AG04450 (cell line): ENCODE measurements at places on chromosomes 5 and 9.

- no peak for DNase-seq
Measured at GRCh38 chr9:26983340-26983739, 22.1 kb downstream of the LRRC19 start.

DNA sequence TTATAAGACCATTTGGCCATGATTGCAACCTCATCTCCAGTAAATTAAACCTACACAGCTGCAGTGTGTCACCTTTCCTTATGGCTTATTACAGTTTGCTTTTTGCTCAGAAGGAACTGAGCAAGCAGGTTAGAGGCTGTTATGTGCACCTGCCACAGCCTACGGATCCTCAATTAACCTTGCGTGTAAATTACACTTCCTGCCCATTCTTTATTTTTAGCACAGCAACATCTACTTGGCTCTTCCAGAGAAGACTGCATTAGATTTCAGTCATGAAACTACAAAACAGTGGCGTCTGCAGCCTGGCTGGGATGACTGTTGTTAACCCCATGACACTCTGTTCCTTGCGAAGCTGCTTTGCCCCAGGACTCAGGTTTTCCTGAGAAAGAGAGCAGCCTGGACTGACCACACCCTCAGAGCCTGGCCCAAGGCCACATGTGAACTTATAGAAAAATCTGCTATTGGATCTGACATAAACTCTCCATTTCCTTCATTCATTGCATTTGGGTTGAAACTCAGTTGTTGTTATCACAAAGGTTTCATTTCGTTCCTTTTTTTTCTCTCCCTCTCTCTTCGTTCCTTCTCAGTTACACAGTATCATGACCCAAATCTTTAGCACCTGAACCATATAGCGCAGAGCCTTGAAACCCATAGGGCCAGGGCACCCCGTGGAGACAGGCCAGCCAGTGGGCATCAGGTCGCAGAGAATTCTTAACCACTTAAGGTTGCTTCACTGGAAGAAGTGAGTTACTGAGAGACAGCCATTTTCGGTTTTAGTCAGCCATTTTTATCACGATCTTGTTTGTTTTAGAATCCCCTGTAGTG is 138.6 kb downstream of the PALM2AKAP2 start:
- DNase-seq: no peak

DNA sequence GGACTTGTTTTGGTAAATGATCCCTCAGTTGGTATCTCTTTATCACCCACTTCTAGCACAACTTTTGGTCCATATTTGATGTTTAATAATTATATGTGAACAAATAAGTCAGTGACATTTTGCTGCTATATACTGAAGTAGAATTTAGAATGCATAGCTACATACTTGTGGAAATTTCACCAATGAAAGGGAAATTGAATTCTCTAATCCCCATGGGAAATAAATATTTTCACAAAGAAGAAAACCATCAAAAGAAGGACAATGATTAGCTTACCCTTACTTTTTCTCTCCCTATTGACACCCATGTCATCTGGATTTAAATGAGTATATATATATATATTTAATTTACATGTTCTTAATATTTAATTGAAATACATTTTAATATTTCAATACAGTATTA is 94.3 kb upstream of the DAB2 start:
- no peak for DNase-seq

DNA sequence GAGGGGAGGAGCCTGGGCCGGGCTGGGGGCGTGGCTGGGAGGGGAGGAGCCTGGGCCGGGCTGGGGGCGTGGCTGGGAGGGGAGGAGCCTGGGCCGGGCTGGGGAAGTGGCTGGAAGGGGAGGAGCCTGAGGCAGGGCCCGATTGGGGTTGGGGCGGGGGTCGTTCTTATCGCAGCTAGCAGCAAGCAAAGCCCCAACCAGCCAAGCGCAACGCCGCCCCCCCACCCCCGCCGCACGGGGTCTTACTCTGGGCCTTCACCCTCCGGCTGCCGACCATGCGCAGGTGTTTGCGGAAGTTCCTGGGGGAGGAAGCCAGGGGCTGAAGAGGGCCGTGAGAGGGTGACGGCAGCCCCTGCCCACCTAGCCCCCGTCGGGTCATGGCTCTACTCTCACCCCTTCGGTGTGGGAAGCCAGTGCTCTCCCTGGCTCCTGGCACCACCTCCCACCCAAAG is 5.0 kb downstream of the NSMF start:
- no peak for DNase-seq

DNA sequence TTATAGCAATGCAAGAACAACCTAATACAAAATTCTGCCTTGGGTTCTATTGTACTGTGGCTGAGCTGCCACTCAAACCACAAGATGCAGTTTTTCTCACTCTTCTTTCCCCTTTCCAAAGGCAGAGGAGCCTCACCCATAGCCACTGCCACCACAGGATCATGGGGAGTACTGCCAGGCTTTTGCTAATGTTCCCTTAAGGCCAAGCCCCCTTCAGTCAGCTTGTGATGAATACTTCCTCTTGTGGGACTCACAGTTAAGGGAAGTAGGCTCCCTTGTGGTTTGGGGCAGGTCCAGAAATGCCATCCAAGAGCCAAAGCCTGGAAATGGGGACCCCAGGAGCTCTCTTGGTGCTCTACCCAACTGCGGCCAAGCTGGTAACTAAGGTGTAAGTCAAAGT is 258.7 kb downstream of the SPATA31D1 start:
- no peak for DNase-seq

GRCh38 chr5:43290726-43291125 is 22.5 kb downstream of the HMGCS1 start:
- no peak for DNase-seq

DNA sequence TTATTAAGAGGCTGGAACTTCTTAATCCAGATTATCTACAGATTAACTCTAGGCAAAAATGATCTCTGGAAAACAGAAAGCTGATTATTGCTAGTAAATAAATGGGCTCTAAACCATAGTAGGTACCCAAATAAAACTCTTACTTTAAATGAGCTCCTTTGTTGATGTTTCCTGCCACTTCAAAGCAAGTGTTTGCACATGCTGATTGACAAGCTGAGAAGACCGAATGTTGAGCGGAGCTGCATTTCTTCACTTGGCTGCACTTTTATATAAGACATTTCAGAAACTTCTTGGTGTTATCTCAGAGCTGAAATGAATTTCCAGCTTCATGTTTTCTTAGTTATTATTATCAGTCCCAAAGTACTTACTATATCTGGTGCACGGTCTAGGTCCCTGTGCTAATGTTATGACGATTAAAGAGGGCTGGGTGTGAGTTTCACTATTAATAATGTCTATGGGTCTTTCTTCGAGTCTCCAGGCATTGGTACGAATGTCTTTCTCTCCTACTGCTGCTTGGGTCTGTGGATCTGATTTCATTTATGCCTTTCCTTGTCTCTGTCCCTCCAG is 58.6 kb upstream of the CTXN3 start:
- DNase-seq: no peak

DNA sequence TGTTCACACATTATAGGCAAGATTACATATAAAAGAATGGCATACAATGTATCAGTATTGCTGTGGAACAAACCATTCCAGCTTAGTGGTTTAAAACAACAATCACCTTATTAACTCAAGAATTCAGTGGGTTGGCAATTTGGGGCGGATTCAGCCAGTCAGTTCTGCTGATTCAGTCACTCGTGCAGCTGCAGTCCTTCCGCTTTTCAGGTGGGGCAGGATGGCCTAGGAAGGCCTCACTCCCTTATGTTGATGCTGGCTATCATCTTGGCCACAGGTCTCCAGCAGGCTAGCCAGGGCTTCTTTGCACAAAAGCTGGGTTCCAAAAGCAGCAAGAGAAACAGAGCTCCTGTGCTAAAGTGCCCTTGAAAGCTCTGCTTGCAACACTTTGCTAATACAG is 150.6 kb downstream of the MCTP1 start:
- DNase-seq: no peak

DNA sequence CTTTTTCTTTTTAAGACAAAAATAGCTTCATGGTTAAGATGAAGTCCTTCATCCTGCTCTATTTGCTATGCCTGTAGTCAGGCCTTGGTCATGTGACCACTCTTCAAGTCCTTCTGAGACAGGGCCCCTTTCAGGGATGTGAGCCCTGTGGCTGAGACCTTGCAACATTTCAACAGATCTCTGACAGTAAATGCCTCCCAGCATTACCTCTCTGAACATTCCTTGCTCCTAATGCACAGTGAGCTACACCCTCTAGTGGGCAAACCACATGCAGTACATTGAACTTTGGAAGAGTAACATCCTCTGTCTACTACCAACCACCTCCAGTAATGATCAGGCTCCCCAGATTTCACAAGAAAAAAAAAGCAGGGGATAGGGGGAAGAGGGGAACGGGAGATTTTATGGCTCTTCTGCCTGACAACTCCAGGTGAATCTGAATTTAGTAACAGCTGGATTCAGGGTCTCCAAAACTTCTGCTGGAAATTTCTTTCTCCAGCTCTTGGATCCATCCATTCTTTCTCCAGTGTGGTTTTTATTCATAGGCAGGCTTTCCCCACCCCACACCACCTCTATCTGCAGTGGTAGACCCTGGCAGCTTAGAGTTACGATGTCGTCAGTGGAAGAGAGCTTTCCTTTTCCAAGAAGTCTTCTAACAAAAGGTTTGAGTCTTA is 8.9 kb upstream of the FBXO38 start:
- DNase-seq: no peak

- DNase-seq: no peak
Measured at GRCh38 chr9:36317766-36318165, 59.5 kb upstream of the GNE start.

DNA sequence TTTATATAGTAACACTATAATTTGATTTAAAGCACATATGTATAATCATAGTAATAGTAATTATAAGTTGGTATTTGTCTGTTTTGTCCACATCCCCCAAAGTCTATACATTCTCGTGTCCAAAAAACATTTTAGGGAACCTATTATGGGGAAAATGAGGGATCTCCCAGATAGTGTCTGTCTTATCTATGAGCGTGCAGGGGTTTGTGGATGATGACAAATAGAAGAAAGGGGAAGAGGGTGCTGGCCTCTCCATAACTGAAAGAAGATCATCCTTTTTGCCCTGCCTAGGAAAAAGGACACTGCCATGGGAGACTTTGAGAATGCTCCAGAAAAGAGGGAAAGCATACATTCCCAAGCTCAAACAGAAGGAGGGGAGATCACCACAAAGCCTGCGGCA is 45.3 kb downstream of the C5orf22 start:
- DNase-seq: no peak

DNA sequence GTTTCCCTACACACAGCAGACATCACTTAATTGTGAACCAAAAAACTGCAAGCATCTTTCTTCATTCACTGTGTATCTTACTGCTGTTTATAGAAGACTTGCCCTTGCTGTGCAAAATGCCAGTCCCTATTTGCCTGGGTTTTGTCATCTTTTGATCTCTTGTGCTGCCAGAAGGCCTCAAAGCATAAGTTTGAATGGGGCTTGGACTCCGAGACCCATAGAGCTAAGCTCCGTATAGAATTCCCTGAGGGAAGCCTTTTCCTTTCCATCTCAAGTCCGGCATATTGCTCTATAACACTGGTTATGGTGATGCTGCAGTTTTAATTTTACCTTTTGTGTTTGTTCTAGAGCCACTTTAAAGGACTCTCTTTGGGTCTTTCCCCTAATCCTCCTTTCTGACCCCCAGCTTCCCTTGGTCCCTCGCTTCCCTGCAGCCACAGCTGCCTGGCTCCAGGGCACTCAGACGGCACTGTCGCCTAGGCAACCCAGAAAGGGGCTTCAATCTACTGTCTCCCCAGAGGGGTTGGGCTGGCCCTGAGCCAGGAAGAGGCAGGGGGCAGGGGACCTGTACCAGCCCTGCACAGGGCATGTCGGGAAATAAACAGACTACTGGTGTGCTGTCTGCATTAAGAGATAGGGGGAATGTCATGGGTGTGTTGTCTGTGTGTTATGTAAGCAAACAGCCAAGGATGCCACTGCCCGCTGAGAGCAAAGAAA is 73.4 kb upstream of the MELK start:
- no peak for DNase-seq

- DNase-seq: no peak
Measured at GRCh38 chr5:116442931-116443551, 131.6 kb downstream of the SEMA6A start.
